Occipital lobe (tissue), 3 donors: ENCODE measurements at places on chromosomes 16 and 17. TPM values are rescaled to one million over a fixed set of nuclear protein-coding genes. Genes with fewer than 3 reads are reported as not detected.

MYH1 gene
- total RNA-seq, result not detected

CDH8 gene
- 53.7 TPM for total RNA-seq

POLDIP2 gene
- total RNA-seq, result 39.6 TPM

KRTAP1-5 gene
- not detected for total RNA-seq

G6PC1 gene
- total RNA-seq, result not detected

SPNS3 gene
- total RNA-seq, result 0.47 TPM

VASN gene
- 2.5 TPM for total RNA-seq

DNA sequence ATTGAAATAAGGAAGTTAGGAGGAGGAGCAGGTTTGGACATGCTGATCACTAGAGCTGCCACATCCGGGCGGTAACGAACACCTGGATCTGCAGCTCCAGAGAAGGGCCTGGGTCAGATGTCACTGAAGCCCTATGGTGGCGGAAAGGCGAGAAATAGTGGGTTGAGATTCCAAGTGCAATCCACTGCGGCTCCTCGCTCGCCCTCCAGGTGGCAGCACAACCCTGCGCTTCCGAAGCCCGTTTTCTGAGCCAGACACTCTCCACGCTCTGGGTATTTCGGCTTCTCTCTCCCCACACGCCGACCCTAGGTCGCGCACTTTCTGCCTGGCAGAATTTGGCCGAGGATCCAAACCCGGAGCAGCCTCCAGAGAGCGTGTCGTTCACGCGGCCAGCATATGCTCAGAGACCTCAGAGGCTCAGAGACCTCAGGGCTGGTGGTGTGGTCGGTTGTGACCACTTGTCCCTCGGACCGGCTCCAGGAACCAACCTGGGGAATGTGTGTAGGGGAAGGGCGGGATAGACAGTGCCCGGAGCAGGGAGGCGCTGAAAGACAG is 922 bp upstream of the SLC2A4 start:
- peak; percentile 54 for DNase-seq

- no peak for DNase-seq
Measured at GRCh38 chr16:20016234-20016633, 57.5 kb downstream of the GPR139 start.

- no peak for DNase-seq
Measured at GRCh38 chr17:43758497-43759174, at the start of gene SOST. Gene SOST (minus strand): TSS chr17:43758791. CDS start chr17:43758741, 50 bp downstream.

GRCh38 chr17:36939052-36939801 is 2.0 kb downstream of the LHX1 start:
- no peak for DNase-seq

GRCh38 chr17:44338702-44339101 is 6.4 kb upstream of the GRN start:
- no peak for DNase-seq

GRCh38 chr17:8056232-8056975 is 17.5 kb downstream of the ALOX15B start:
- no peak for DNase-seq

- DNase-seq, result no peak
Measured at GRCh38 chr16:70757183-70757582, 43.8 kb downstream of the VAC14 start.

GRCh38 chr17:40827746-40828453 is 5.5 kb upstream of the KRT10 start:
- no peak for DNase-seq

GRCh38 chr16:89661215-89661614 is 3.6 kb downstream of the SPATA33 start:
- no peak for DNase-seq

DNA sequence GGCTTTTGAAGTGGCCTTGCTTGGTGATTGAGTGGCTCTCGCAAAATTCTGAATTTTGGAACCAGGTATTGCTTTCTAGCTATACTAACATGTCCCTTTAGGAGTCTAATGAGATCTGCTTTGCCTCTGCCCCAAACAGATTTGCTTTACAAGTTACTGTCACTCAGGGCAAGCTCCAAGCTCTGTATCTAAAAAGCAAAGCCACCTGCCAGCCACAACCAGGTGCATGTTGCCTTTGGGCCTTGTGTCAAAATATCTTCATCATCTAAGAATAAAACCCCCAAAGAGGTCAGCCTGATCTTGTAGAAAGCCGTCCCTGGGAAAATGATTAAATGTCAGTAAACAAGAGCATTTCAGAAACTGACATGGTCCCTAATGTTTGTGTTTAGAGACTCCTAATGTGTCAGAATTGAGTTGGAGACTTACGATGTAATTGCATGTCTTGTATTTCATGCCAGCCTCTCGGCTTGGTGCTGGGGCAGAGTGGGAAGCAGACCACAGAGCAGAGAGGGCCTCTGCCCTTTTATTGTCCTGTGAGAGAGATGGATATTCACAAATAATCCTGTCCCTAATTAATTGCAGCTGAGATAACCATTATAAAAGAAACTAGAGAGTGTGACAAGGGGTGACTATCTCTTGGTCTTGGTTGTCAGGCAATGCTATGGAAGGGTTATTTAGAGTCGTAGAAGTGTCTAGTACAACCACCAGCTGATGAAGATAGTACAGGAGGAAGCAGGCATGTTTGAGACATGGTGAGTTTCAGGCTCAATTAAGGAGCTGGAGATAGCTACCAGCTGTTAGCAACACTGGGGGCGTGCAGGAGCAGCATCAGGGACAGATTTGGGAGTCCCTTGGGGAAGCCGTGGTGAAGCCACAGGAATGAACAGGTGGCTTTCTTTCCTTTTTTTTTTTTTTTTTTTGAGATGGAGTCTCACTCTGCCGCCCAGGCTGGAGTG is 90.7 kb downstream of the PITPNC1 start:
- no peak for DNase-seq

DNA sequence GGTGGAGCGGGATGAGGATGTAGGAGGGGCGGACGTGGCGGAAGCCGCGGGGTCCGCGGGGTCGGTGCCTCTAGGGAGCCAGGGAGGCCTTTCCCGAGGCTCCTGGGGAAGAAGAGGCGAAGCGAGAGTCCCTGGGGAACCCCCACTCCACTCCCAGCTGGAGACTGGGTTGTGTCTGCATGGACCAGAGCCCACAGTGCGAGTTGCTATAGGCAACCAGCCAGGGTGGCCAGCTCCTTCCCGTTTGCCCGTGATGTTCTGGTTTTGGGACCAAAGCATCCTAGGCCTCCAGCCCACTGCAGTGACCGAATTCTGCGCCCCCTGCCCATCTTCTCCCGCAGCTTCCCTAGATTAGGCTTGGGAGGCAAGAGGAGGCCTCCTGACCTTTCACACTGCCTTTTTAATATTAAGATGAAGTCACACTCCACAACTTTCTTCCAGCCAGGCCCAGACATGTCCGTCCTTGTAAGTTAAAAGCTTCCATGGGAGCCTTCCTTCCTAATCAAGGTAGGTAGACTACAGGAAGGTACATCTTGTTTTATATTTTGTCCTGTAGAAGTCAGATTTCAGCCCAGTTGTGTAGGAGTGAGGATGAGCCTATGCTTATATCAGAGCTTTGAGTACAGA is 469 bp downstream of the AMZ2 start:
- DNase-seq, result peak; percentile 80

DNA sequence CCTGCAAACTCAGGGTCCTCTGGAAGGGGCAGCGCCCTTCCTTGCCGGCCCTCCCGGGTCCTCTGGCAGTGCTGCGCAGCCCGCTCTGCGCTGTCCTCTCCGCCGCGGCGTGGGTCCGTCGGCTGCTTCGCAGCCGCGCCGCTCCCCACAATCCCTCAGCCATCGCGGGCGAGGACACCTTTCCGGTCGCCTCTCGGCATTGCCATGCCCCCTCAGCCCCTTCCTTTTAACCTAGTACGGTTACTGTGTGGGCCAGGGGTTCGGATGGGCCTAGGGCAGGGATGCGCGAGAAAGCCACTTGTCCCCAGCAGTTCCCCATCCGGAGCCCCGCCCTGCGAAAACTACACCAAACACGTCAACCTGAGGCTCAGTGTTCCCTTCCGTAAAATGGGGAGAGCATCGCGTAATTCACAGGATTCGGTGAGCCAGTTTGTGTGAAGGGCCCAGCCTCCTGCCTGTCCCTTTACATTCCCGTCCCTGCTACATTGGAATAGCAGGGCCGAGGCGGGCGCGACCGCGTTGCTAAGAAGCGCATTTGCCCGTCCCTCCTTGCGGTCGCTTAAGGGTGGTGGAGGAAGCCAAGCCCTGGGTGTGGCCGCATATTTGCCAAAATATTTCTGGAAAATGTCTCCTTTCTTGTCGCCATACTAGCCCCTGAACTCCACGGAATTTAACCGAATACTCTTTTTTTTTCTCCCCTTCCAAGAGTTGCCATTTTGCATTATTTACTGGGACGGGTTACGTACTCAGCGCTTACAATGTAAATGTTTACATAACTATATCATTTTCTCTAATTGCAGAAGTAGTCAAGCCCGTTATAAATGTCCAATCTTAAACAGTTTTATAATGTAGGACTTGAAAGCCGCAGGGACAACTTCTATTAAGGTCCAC is 13.2 kb downstream of the COPZ2 start:
- DNase-seq, result no peak

- DNase-seq, result peak; percentile 29
Measured at GRCh38 chr17:76707985-76708807, 2.6 kb downstream of the MXRA7 start.

DNA sequence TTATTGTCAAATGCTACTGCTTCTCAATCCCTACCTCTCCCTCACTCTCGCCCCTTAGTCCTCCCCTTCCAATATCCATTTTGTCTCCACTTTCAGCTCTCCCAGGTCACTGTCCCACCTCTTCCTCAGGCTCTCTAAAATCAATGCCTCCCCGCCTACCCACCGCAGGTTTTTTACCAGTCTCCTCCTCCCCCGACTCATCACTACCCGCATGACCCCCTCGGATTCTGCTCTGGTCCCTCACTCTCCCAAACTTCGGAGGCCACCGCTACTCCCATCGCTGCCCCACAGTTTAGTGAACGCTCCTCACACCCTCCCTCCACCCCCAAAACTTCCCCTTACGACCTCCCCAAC is 513 bp downstream of the CRLF3 start:
- no peak for DNase-seq

- DNase-seq, result no peak
Measured at GRCh38 chr17:31248986-31249834, 47.8 kb downstream of the OMG start.

DNA sequence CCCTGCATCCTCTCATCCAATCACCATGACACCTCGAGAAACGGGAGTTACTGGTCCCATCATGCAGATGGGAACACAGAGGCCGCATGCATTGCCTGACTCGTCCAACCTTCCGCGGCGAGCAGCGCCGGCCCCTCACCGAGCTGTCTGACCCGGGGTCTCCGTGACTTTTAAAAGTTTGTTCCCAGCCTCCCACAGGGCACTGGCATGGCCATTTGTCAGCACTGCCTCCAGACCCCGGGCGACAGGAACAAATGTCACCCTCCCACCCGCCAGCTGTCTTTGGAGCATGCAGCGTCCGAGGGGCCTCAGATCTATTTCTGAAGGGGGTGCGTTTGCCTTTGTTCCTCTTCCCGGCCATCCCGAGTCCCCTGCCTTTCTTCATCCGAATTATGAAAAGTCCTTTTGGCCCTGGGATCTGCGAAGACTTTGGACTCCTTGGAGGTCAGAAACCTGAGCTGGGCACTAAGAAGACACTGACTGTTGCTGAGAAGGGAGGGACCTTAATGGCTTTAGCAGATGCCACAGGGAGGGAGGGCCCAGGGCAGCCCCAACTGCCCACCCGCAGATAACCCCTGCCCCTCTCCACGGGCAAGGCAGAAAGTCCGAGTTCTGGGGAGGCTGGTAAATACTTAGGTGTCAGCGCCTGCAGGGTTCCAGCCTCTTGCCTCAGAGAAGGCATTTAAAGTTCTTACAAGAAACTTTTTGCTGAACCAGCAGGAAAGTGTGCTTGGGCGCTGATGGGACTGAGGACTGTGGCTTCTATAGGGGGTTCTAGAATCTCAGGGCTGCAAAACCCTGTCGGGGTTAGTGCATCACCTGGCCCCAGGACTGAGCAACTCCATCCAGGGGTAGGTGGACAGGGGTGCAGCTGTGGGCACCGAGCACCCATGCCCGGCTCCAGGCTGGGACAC is 348.1 kb downstream of the FOXL1 start:
- no peak for DNase-seq

GRCh38 chr17:5707482-5707881 is 123.2 kb upstream of the NLRP1 start:
- DNase-seq, result no peak
